ENCODE measurements at places on chromosomes 12 and 14.
A peak's percentile ranks its signal among the peaks of the same experiment; 100 is the strongest.

- no peak for DNase-seq
Observed at GRCh38 chr14:71541973-71542690, 390.1 kb upstream of the RGS6 start.

- no peak for DNase-seq
Observed at GRCh38 chr14:34161351-34162082, 210.6 kb upstream of the EGLN3 start.

DNA sequence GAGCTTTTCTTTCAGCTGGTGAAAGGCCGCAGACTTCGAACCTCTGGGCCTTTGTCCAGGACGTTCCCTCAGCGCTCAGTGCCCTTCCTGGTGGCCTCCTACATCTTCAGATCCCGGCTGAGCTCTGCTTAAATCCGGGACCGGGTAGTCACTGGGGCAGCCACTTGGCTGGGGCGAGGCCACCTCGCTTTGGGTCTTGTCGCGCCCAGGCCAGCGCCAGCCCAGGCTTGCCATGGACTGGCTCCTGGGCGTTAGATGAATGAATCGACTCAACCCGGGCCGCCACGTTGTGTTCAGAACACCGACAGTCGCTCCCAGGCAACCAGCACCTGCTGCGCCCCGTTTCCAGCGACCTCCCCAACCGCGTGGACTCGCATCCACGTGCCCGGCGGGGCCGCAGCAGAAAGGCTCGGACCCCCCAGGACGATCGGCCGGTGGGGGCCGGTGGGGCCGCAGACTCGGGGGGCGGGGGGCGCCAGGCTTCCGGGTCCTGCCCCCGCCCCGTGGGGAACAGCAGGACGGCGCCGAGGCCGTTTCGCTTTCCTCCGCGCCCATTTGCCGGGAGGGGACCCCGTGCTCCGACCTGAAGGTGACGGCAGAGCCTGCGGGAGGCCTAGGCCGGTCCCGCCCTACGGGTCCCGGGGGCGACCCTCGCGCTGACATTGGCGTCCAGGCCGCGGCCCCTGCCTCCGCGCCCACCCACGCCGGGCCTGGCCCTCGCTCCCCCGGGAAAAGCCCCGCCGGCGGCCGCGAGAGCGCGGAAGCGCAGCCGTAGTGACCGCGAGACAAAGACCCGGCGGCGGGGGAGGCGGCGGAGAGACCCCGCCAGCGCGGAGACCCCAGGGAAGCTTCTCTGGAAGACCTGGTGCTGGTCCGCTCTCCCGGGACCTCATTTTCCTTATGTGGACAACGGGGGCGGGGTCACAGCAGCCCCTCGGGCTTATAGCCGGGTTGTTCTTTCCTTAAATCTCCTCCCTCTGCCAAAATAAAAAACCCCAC lies 37.3 kb upstream of the RCOR1 start:
- peak; percentile 33 for DNase-seq

DNA sequence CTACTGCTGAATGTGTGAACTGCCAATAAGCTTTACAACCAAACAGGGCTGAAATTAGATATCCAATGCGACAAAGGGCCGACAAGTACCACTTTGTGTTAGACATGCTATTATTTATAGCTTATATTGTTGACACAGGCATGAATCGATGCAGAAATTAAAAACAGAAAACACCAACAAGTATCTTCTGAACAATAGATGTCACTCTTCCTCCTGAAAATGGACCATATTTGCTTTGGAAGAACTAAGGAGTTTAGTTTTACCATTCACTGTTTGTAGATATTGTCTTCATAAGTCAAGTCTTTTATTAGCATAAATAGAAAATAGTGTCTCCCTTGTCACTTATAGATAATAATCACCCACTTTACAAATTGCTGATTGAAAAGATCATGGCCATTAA lies 86.5 kb downstream of the LRIG3 start:
- DNase-seq: no peak

DNA sequence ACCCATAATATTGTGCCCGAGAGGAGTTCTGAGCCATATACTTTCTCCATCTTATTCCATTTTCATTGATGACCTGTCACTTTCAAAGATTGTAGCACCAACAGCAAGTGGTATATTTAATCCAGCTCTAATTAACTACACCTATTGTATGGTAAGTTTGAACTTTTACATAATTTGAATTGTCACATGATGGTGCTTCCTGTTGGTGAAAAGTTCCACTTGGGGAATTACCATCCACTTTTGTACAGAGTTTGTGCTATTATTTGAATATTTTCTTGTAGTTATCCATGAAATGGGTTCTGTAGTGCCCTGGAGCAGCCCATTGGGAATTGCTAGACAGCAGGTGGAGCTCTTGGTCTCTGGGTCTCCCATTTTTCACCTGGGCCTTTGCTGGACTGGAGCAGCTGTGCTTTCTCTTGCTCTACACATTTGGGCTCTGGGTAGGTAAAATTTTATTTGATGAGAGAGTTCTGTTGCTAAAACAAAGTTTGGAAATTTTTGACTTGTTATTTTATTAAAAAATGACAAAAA lies 3.0 kb downstream of the SMCO3 start:
- DNase-seq: peak; percentile 6

- no peak for DNase-seq
Observed at GRCh38 chr14:51382506-51382905, 142.5 kb downstream of the TMX1 start.

- peak; percentile 56 for DNase-seq
Observed at GRCh38 chr12:104137001-104137901, 759 bp downstream of the NFYB start.

GRCh38 chr12:24901576-24902461 lies 47.1 kb downstream of the BCAT1 start:
- no peak for DNase-seq
